ENCODE measurements at places on chromosomes 3 and 15.

DNA sequence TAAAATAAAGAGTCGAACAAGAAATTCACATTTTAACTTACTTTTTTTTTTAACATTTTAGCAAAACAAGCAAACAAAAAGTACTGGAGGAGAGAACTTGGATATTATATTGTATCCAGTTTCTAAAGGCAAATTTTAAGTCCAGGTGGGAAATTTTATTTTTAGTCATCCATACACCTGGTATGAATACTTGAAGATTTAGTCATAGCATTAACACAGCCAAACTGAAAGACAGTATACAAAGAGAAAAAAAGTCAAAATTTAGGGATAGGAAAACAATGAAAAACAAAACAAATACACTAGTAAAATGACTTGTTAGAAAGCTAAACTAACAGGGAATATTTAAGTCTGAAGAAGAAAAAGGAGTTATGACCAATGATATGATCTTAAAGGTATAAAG lies 69.1 kb downstream of the PROS1 start:
- DNase-seq, result no peak

DNA sequence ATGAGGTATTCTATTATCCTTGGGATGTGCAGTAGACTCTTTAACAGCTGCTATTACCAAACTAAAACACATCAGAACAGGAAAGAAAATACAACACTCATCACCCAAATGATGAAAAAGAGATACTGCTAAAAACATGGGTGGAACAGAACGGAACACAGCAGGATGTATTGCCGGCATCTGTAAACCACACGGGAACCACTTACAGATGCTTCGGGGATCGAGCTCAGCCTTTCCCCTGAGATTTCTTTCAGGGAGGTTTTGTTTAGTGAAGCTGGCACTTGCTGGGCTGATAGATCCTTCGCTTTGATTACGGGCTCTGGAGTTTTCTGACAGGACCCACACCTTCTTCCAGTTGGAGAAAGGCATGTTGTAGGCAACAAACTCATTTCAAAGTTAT lies 182.3 kb upstream of the FAM3D start:
- DNase-seq, result no peak

DNA sequence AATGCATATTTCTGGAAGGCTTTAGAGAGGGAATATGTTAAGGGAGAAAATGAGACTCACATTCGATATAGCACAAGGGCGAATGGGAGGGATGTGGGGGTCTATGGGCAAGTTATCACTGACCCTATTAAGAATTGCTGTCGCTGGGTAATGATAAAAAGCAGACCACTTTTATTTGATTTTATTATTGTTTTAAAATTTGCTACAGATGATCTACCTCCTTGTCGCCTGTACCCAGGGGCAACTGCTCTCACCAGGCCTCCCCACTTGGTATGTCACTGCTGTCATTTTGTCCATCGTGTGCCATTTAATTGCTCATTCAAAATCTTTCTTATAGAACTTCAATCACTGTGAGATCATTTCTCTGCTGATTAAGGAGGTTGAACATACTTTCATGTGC lies 153.8 kb downstream of the OPA1 start:
- DNase-seq, result no peak

DNA sequence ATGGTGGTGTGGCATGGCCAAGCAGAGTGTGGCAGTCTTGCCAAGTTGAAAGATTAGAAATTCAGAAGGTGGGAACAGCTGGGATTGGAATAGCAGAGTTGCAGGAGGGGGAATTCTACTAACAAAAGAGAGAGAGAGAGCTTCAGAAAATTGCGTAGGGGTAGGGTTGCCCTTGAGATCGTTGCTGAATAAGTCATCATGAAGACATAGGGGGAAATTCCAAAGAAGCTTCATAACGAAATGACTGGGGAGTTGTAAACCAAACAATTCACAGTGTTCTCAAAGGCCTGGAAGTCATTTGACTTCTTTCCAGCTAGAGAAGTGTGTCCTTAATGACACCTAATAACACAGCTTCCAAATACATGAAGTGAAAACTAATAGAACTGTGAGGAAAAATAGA lies 26.3 kb upstream of the TIPARP start:
- no peak for DNase-seq

GRCh38 chr3:155219106-155219505 lies 74.4 kb downstream of the STRIT1 start:
- no peak for DNase-seq

GRCh38 chr15:42803436-42803835 lies 66.5 kb upstream of the CDAN1 start:
- no peak for DNase-seq

DNA sequence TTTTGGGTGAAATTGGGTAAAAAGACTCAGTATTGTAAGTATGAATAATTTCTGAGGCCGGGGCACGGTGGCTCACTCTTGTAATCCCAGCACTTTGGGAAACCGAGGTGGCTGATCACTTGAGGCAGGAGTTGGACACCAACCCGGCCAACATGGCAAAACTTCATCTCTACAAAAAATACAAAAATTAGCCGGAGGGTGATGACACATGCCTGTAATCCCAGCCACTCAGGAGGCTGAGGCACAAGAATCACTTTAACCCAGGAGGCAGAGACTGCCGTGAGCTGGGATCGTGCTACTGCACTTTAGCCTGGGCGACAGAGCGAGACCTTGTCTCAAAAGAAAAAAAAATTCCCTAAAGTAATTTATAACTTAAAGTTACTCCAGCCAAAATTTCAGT lies 162.2 kb downstream of the APBA2 start:
- no peak for DNase-seq

GRCh38 chr3:25940935-25941334 lies 151.0 kb downstream of the OXSM start:
- no peak for DNase-seq

- peak; percentile 35 for DNase-seq
These were observed 77.1 kb downstream of the WDR76 start for GRCh38 chr15:43903864-43904290.

DNA sequence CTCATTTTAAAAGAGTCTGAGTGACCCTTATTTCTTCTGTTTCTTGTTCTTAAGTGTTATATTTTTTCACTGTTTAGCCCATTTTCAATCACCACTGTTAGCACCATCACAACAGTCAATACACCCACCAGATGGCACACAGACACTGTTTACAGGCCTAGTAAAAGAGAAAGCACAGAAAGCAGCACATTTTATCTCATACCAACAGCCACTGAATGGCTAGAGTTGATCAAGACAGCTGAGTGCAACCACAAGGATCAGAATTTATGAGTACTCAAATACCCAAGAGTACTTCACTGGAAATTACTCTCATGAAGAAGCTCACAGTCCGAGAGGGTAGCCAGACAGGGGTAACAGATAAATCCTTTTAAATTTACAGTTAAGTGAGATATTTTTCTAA lies 127.0 kb downstream of the TFDP2 start:
- peak; percentile 47 for DNase-seq

DNA sequence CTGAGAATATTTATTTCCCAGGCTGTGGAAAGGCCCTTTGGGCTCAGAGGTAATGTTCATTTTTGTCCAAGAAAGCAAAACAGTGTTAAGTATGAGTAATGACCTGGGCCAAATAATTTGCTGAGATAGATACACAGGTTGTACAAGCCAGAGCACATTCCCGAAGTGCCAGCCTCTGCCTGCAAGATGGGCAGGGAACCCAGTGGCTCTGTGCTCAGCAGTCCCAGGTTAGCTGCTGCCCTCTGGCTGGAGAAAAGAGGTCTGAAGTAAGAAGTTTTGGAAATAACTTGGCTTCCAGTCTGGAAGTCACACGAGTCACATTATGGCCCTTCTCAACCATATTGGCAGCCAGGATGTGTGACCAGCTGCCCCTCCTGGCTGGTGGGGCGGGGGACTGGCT lies 20.2 kb downstream of the MYZAP start:
- no peak for DNase-seq

GRCh38 chr3:16299746-16300145 lies 34.7 kb downstream of the OXNAD1 start:
- DNase-seq, result no peak

- no peak for DNase-seq
These were observed 4.8 kb downstream of the PPP1R14D start for GRCh38 chr15:40823572-40824343.

DNA sequence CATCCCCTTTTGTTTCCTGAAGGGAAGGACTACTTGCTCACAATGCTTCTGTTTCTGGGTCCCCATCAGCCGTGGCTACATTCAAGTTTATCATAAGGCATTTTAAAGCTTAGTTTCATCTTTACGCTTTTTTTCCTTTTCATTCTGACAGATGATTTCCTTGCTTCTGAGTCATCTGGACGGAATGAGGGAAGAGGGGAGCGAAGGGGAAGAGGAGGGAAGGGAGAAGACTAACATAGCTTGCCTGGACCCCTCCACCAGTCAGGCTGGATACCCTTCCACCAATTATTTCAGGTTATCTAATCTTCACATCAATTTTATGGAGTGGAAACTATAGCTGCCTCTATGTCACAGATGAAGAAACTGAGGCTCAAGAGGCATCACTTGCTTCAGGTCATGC lies 27.6 kb downstream of the FAM3D start:
- no peak for DNase-seq

DNA sequence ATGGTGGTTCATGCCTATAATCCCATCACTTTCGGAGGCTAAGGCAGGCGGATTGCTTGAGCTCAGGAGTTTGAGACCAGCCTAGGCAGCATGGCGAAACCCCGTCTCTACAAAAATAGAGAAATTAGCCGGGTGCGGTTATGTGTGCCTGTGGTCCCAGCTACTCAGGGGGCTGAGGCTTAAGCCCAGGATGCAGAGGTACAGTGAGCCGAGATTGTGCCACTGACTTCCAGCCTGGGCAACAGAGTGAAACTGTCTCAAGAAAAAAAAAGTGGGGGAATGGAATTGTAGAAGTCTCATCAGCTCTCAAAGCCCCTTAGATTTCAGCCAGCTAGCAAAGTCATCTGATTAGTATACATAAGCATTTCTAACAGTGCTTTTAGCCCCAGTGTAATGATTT lies 33.2 kb downstream of the TIPARP start:
- no peak for DNase-seq

DNA sequence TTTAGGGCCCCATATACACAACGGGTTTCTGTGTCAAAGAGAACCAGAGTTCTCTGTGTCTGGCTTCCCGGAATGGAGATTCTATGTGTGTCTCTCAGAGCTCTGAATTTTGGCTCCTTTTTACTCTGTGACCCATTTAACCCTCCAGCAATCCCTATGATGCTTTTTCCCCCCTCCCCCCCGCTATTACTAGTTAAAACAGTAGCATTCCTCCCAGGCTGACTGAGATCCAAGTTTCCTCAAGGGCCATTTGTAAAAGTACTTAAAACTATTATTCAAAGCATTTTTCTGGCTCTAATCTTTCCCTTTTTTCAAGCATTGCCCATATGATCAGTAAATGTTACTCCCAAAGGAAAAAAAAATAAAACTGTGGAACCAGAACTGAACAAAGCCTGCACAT lies 6.6 kb upstream of the STAC start:
- DNase-seq, result no peak

- DNase-seq, result peak; percentile 73
These were observed 53.1 kb downstream of the CACNA2D2 start for GRCh38 chr3:50450209-50450921.

DNA sequence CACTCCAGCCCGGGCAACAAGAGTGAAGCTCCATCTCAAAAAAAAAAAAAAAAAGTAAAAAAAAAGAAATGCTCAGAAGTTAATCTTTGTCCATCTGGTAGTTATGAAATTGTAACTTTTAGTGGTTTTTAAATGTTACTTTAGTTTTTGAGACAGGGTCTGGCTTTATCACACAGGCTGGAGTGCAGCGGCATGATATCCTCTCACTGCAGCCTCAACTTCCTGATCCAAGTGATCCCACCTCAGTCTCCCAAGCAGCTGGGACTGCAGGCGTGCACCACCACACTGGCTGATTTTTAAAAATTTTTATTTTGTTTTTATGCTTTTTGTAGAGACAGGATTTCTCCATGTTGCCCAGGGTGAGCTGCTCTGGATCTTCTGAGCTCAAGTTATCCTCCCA lies 1.3 kb downstream of the RNU5B-1 start:
- no peak for DNase-seq

DNA sequence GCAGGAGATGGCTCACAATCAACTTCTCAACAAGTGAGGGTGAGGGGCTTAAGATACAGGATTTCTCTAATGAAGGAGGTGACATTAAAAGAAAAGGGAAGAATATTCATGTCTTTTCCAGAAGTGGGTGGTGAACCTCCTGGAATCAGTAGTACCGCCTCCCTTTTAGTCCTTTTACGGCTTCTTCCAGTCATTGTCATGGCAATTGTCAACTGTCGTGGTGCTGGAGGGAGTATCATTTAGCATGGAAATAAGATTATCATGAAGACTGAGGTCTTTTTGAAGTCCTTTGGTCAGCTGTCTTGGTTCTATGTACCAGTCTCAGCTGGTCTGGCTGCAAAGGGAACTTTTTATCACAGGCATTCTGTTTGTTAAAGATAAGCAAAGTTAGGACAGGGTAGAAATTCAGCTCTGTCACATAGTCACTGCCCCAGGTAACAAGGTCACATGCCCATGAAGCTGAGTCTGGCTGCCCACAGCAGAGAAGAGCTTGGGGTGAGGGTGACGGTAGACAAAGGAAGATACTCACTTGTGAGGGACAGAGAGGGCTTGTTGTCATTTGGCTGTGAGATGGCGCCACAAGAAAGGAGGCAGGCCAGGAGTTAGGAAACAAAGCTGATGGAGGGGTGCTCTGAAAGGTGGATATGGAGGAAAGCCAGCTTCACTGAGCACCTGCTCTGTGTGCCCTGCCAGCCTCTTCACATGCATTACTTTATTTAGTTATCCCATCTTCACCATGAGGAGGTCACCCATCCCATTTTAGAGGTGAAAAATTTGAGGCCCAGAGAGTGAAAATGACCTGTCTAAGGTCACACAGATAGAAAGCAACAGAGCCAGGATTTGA lies 228.2 kb upstream of the TRIM42 start:
- no peak for DNase-seq

DNA sequence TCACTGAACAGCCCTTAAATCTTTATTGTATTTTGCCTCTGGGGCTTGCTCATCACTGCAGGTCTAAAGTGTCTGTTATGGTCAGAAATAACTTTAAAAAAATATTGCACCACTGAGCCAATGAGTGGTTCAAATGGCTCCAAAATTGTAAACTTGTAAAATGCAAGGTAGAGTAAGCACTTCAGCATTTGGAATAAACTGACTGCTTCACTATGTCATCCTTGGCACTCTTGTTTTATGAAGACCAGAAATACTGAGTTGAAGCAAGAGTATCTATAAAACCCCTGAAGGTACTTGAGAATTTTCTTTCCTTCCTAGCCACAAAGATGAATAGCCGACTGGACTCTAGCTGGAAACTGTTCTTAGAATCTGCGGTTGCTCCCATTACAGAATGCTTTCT lies 390.3 kb upstream of the DPH6 start:
- DNase-seq, result no peak

- DNase-seq, result no peak
These were observed 144.0 kb upstream of the IQSEC1 start for GRCh38 chr3:13217253-13217652.

DNA sequence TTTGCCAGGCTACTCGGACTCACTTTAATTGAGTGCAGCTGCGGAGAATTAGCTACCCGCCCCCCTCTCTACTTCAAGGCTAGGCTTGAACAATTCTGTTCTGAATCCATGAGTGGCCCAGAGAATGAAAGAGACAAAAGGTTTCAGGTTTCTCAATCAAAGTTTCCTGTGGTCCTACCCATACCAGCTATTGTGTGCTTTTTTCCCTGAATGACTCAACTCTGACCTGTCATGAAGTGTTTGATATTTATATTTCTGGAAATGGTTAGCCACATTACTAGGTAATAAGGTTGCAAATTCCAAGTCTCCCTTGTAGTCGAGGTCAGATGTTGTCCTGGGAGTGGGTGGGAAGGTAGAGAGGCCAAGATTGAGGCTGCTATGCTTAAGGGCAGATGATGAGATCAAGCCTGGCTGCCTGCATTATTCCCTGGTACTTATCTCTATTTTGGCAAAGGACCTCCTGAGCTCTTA lies 392.7 kb upstream of the TBL1XR1 start:
- peak; percentile 10 for DNase-seq

Data from T-helper 2 cell treated with Interferon-gamma antibody and Interleukin-4, amounts not matched to agents 5 μg/mL and 100 μg/mL, for 36 hours (primary cell).